ENCODE measurements at places on chromosomes 2 and 18.

DNA sequence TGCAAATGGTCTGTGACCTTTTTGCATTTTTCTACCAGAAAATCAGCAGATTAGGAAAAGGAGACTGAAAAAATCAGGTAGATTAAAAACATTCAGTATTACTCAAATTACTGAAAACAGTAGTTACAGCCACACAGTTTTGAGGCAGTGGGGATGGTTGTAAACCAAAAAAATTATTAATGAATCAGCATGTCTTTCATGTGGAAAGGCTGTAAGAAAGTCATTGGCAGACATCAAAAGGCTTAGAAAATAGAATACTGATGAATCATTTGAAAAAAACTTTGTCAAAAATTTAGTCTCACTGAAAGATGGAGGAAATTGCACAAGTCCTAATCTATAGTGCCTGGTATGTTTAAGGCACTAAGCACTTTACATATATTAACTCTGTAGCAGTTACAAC is 133.9 kb upstream of the GCFC2 start:
- DNase-seq: no peak

- DNase-seq: no peak
These were observed 70.3 kb upstream of the PELI1 start for GRCh38 chr2:64214281-64215115.

DNA sequence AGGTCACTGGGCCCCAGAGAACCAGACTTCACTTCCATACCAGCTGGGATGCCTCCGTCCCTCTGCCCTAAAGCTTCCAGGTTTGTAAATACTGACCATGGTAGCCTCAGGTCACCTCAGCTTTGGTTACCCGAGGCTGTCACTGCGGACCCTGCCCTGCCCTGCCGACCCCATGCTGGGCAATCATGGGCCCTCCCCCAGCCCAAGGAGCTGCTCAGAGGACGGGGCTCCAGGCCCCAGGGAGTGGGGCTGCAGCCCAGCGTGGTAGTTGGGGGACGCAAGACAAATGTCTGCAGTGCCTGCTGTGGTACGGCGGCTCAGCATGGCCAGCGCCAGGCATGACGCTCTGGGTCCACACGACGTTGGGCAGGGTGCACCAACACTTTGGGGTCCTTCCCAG is 25.3 kb downstream of the RAMP1 start:
- no peak for DNase-seq

- DNase-seq: no peak
These were observed 106.7 kb downstream of the DTNB start for GRCh38 chr2:25566694-25567093.

DNA sequence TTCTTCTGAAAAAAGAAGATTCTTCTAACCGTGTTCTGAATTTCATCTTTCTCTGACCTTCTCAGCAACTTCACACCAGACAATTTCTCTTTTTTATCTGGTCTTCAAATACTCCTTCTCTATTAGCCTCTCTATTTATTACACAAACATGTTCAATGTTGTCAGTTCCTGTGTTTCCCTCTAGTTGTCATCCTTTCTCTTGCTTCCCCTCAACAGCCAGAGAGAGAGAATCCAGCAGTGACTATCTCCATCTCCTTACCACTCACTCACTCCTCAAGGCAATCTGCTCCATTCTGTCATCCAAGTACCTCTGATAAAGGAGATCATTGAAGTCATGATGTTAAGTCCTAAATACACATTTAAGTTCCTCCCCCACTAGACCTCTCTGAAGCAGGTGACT is 491.9 kb upstream of the CHAC2 start:
- no peak for DNase-seq

DNA sequence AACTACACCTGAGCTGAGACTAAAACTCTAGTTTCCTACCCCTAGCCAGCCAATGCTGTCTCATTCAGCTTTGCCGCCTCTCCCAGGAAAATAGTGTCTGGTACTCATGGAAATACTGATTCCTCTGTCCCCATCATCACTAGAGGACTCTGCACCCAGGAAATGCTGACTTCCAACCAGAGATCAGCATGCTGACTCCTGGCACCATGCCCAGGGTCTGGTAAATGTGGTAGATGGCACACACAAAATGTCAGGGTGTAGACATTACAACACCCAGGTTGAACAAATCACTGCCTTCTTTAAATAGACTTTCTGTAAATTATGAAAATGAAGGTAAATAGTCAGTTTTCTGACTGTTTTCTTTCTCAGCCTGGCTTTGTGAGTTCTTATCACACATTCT is 307.3 kb upstream of the CHAC2 start:
- DNase-seq: peak; percentile 12

- no peak for DNase-seq
These were observed 328 bp downstream of the EGR4 start for GRCh38 chr2:73292906-73293533.

- peak; percentile 25 for DNase-seq
These were observed 12.5 kb upstream of the SLC38A11 start for GRCh38 chr2:164967781-164968228.

- DNase-seq: no peak
These were observed 7.3 kb downstream of the TMX3 start for GRCh38 chr18:68707646-68708045.

DNA sequence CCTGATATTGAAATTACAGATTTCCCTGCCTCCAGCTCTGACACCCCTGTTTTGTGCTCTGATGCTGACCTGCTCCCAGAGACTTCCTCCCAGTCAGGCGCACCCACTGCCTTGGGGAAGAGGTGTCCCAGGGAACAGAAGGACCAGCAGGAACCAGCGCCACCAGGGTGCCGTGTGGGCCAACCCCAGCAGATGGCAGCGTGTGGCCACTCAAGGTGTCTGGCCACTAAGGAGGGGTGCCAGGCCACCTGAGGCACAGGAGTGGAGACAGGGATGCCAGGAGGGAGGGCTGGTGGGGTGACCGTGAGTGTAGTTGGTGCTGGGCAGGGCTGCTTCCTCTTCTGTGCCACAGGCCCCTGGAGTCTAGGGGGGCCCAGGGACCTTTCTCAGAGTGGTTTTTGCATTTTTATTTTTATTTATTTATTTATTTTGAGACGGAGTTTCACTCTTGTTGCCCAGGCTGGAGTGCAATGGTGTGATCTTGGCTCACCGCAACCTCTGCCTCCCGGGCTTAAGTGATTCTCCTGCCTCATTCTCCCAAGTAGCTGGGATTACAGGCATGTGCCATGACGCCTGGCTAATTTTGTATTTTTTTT is 56.0 kb downstream of the TEX44 start:
- DNase-seq: peak; percentile 30

GRCh38 chr18:45780568-45780967 is 44.9 kb upstream of the SIGLEC15 start:
- DNase-seq: peak; percentile 49

DNA sequence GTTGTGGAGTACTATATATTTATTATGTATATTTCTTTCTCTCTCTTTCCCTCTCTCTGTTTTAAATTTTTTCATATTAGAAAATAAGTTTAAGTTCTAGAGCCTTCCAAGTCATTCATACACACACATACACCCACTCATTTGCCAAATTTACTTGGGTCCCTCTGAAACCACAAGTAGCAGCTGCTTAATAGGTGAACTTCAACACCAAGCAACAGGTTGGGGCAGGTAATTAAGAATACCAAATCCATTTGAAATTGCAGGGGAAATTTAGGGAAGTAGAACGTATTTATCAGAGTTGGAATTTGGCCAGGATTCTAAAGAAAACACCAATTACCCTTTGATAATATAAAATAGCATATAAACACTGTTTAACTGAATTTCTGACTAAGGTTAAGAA is 75.0 kb upstream of the RBBP8 start:
- no peak for DNase-seq
